ENCODE measurements at places on chromosomes 3 and 15. TPM values are rescaled to one million over a fixed set of nuclear protein-coding genes. Genes with fewer than 3 reads are reported as not detected.

- H3K27ac ChIP-seq, result no peak overlapping the region
- H3K4me3 ChIP-seq, result no peak overlapping the region
- no peaks in the 10 kb centered on the region for H3K27me3 ChIP-seq
- peaks cover 14% of the 10 kb centered on the region for H3K4me1 ChIP-seq
These were observed 28.4 kb downstream of the P3H2 start for GRCh38 chr3:190092250-190092649.

NPAP1 gene
- polyA plus RNA-seq, result not detected

DNA sequence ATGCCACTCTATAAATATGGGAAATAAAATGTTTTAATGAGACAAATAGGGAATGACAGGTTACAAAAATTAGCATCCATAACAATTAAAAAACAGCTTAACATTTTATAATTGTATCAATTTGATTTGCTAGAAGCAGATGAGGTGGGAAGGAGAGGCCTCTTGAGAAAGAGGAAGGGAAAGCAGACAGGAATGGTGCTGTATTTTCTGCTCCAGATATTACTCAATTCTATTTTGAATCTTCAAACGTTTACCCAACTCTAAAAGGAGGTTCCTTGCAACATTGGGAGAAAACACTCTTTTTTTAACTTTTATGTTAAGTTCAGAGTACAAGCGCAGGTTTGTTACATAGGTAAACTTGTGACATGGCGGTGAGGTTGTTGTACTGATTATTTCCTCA is 44.9 kb upstream of the ALDH1A3 start:
- peak overlapping the region; percentile 81 for H3K27ac ChIP-seq
- H3K36me3 ChIP-seq, result no peaks in the 10 kb centered on the region
- DNase-seq, result peak; percentile 32
- no peaks in the 10 kb centered on the region for H3K27me3 ChIP-seq
- no peak overlapping the region for H3K4me3 ChIP-seq

DNA sequence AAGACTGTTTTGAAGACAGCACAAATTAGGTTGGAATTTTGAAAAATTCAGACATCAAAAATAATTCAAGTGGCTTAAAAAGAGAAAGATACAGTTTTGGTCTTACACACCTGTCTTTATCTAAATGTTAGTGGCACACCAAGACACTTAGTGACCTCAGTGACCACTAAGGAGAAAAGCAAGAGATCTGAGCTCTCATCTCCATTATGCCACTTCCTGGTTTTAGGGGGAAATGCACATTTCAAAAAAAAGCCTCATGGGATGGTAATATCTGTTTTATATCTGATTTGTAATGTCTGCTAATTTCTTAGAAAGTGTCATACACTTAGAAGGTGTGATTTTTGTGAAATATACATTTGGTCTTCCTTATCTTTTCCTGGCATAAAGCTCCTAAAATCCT is 16.4 kb downstream of the IL12A start:
- H3K4me1 ChIP-seq, result peaks cover 2% of the 10 kb centered on the region
- DNase-seq, result peak; percentile 13
- H3K36me3 ChIP-seq, result no peaks in the 10 kb centered on the region
- no peak overlapping the region for H3K4me3 ChIP-seq

MINAR1 gene
- not detected for polyA plus RNA-seq

DNA sequence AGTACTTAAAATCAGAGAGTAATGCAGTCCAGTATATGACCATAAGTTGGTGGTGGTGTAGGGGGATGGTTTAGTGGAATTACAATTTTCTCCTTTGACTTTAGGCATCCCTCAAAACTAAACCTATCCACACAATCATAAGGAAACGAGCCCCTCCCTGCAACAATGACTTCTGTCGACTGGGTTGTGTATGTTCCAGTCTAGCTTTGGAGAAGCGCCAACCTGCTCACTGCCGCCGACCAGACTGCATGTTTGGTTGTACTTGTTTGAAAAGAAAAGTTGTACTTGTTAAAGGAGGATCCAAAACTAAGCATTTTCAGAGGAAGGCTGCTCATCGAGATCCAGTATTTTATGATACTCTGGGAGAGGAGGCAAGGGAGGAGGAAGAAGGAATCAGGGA is 52.8 kb downstream of the MGA start:
- H3K4me3 ChIP-seq, result no peak overlapping the region
- H3K27me3 ChIP-seq, result no peaks in the 10 kb centered on the region
- H3K4me1 ChIP-seq, result no peaks in the 10 kb centered on the region
- peaks cover 55% of the 10 kb centered on the region for H3K36me3 ChIP-seq
- H3K27ac ChIP-seq, result no peak overlapping the region

DNA sequence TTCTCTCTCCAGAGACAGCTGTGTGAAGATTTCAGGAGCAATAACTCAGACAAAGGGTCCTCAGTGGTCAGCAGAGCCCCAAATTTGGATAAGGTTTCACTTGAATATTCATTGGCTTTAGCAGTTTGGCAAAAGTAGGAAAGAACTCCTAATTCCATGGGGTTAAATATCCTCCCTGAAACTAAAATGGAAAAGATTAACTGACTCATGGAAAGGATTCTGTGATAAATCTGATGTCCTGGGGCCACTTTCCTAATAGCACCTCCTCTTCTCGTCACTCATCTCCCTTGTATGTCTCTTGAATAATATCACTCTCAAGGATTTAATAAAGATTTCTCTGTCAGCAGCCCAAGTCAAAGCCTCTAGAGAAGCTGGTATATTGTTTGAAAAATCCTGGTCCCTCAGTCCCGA is 33.3 kb upstream of the TBC1D23 start:
- H3K27ac ChIP-seq, result no peak overlapping the region
- H3K36me3 ChIP-seq, result no peaks in the 10 kb centered on the region
- H3K27me3 ChIP-seq, result no peaks in the 10 kb centered on the region

DNA sequence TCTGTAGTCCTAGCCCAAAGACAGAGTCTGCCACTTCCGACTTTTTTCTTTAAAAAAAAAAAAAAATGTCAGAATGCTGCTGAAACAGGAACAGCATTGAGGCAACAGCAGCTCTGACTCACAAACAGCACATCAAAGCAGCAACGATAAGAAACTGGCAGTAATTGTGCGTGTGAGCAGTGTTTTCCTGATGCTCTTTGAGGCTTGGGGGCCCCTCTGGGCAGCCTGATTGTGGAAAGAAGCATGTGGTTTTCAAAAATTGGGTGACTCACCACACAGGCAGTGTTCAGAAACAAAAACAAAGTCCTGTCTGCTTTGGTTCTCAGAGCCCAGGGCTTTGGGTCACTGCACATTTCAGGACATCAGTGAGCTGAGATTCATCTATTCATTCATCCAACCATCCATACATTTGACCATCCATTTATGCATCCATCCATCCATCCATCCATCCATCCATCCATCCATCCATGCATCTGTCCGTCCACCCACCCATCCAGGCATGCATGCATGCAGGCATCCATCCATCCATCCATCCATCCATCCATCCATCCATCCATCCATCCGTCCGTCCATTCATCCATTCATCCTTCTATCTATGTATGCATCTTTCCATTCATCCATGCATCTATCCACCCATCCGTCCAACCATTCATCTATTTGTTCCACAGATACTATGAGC is 308.4 kb downstream of the RPLP1 start:
- H3K36me3 ChIP-seq, result no peaks in the 10 kb centered on the region
- H3K4me1 ChIP-seq, result peaks cover 71% of the 10 kb centered on the region
- no peak overlapping the region for H3K4me3 ChIP-seq
- H3K27ac ChIP-seq, result peak overlapping the region; percentile 98
- peak; percentile 98 for DNase-seq

- H3K27me3 ChIP-seq, result no peaks in the 10 kb centered on the region
- no peak for DNase-seq
- H3K4me1 ChIP-seq, result peaks cover 21% of the 10 kb centered on the region
- H3K4me3 ChIP-seq, result peak overlapping the region; percentile 92
- H3K36me3 ChIP-seq, result peaks cover 51% of the 10 kb centered on the region
- H3K27ac ChIP-seq, result peak overlapping the region; percentile 94
These were observed 583 bp downstream of the EAF1 start for GRCh38 chr3:15427981-15428380.

GRCh38 chr15:73069109-73069508 is 16.8 kb downstream of the NEO1 start:
- no peak overlapping the region for H3K27ac ChIP-seq
- no peak for DNase-seq
- H3K4me1 ChIP-seq, result no peaks in the 10 kb centered on the region
- no peak overlapping the region for H3K4me3 ChIP-seq

DNA sequence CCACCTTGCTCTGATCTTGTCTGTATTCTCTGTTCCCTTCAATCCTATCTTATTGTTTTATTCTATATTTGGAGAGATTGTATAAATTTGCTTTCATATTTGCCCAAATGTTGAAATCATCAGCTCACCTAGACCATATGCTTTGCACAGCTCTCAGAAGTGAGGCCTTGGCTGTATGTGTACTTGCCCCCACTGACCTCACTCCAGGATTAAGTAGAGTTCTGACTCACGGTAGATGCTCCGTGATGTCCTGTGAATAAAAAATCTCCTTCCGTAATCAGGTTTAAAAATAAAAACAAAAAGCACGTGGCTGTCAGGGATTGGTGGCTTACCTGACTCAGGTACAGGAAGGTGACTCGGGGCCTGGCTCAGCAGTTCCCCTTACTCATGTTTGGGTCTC is 162.2 kb downstream of the RYR3 start:
- H3K4me1 ChIP-seq, result no peaks in the 10 kb centered on the region
- no peaks in the 10 kb centered on the region for H3K36me3 ChIP-seq
- H3K27me3 ChIP-seq, result no peaks in the 10 kb centered on the region
- H3K4me3 ChIP-seq, result no peak overlapping the region
- H3K27ac ChIP-seq, result no peak overlapping the region

DNA sequence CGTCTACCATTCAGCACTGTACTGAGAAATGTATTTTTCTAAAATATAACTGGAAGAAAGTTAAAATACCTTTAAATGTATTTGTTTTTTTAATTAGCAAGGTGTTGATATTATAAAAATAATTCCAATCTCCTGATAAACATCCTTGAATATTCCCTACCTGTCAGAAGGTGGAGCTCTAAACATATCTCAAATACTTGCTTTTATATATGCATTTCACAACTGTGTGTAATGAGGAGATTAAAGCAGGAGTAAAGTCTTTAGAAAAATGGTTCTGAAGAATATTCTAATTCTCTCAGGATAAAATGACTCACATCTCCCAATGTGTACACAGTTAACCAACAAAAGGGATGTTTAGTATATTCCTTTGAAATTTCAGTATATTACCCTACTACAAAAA is 422.7 kb downstream of the PLCL2 start:
- H3K4me1 ChIP-seq, result no peaks in the 10 kb centered on the region
- no peaks in the 10 kb centered on the region for H3K27me3 ChIP-seq
- no peak overlapping the region for H3K4me3 ChIP-seq
- peaks cover 10% of the 10 kb centered on the region for H3K36me3 ChIP-seq
- no peak for DNase-seq

GRCh38 chr3:87437765-87438164 is 161.4 kb upstream of the POU1F1 start:
- DNase-seq, result no peak
- no peak overlapping the region for H3K4me3 ChIP-seq
- H3K4me1 ChIP-seq, result no peaks in the 10 kb centered on the region
- H3K36me3 ChIP-seq, result no peaks in the 10 kb centered on the region

GP9 gene
- polyA plus RNA-seq, result 0.18 TPM

KBTBD13 gene
- not detected for polyA plus RNA-seq

- H3K4me1 ChIP-seq, result no peaks in the 10 kb centered on the region
- H3K27ac ChIP-seq, result no peak overlapping the region
- H3K27me3 ChIP-seq, result no peaks in the 10 kb centered on the region
- no peak overlapping the region for H3K4me3 ChIP-seq
- DNase-seq, result no peak
These were observed 360.5 kb downstream of the RSL24D1 start for GRCh38 chr15:54836052-54836795.

STRIT1 gene
- polyA plus RNA-seq, result not detected

GRCh38 chr3:8635631-8636030 is 9.0 kb downstream of the SSUH2 start:
- no peak overlapping the region for H3K4me3 ChIP-seq
- no peaks in the 10 kb centered on the region for H3K27me3 ChIP-seq
- no peak for DNase-seq
- no peak overlapping the region for H3K27ac ChIP-seq
- no peaks in the 10 kb centered on the region for H3K4me1 ChIP-seq

TRH gene
- 0.91 TPM for polyA plus RNA-seq

DNA sequence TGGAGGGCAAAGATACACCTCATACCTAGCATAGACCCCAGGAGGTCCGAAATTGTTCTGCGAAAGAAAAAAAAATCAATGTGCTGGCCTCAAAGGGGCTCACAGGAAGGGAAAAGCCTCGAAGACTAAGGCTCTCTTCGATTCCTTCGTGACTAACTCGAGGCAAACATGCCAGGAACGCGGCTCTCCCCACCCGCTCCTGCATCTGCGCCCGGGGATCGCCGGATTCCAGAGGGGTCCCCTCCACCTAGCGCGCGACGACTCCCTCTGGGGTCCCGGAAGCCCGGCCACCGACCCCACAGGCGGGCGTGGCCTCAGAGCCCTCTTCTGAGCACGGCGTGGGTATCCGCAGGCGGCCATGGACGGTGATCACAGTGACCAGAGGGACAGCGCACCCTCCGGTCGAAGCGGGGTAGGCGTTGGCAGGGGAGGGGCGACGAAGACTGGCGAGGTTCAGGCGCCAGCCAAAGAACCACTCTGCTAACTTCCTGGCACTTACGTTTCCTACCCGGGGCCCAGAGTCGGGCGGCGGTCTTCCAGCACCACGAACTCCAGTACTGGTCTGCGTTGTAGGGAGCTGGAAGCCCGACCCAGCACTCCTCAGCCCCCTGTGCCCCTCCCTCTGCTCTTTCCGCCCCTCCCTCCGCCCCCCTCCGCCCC is 515 bp upstream of the EIF3J start:
- DNase-seq, result peak; percentile 85
- H3K4me3 ChIP-seq, result peak overlapping the region; percentile 90
- H3K27me3 ChIP-seq, result no peaks in the 10 kb centered on the region

DNA sequence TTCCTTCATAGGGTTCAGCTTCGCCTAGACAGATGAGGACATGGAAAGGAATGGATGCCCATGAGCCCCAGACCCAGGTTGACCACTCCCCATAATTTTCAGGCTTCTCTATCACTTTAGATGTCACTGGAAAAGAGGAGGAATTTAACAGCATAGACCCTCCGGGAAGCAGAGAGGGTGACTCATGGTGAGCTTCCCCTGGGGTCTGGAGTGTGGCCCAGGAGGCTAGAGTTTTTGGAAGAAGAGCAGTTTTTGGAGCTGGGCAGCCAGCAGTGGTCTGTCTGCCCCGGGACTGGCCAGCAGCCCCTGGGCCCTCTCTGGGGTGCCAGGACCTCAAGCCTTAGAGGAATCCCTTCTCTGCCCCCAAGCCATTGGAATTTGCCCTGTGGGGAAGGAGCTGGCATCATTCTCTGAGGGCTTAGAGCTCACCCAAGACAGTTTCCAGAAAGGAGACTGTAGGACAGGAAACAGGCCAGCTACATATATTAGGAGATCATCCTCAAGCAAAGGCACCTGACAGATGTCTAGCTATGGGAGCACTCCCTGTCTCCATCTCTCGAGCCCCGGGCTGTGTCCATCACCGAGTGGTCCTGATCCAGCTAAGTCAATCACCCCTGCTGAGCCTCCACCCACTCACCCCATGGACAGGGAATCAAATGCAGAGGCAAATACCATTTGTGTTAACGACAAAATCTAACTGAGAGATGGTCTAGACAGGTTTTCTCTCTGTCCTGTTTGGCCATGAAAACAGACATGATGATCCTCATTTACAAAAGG is 67.3 kb downstream of the MEGF11 start:
- H3K4me1 ChIP-seq, result no peaks in the 10 kb centered on the region
- H3K4me3 ChIP-seq, result no peak overlapping the region
- no peak for DNase-seq
- H3K27ac ChIP-seq, result no peak overlapping the region
- H3K27me3 ChIP-seq, result peaks cover 6% of the 10 kb centered on the region
